ENCODE measurements at places on chromosomes 12 and 14.

- no peak for DNase-seq
Observed at GRCh38 chr14:73625706-73626105, 13.4 kb downstream of the ACOT6 start.

GRCh38 chr12:132888852-132889251 is 1.4 kb upstream of the CHFR start:
- DNase-seq = no peak

DNA sequence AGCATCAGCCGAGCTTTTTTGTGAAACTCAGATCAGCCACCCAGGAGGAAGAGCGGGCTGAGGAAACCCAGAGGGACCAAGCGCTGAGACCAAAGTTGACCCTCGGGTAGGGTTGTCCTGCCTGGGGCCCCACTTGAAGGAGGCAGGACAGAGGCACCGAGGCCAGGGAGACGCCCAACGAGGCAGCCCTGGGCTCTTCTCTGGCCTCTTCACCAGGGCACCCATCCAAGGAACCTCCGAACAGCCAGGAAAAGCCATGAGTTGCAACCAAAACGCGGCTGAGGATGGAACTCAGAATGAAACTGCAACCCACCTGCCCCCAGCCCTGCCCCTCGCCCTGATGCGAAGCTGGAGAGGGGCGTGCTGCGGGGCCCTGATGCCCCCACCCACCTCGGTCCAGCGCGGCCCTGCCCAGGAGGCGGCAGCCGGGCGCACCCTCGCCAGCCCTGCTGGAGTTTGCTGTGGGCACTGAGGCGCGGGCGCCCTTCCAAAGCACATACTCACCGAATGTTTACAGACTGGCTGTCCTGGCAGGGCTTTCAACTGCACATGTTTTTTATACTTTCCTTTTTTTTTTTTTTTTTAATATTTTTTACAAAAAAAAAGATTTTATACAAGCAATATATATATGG is 41.9 kb downstream of the JDP2 start:
- no peak for DNase-seq

GRCh38 chr14:90499908-90500664 is 103.3 kb downstream of the CALM1 start:
- no peak for DNase-seq

DNA sequence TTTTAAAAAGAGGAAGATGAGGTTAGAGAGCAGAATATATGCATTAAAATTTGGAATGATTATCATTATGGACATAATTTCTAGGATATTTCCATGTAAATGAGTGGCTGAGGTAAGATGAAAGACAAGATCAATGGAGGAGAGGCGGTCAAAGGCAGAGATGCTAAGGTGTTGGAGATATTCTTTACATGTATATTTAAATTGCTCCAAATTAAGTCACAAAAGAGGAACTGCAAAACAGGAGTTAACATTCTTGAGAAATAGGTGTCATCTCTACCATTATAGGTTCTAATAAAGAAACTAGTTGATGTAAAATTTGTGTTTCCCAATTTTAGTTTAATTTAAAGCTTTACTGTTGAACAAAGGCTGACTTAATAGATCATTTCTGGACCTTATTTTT is 268.5 kb upstream of the PPFIA2 start:
- DNase-seq = no peak

- DNase-seq = no peak
Observed at GRCh38 chr12:89875225-89875624, 166.6 kb upstream of the ATP2B1 start.

- peak; percentile 86 for DNase-seq
Observed at GRCh38 chr12:64943686-64944085, 119.2 kb downstream of the TBC1D30 start.

GRCh38 chr14:99435327-99435726 is 45.3 kb downstream of the SETD3 start:
- no peak for DNase-seq

DNA sequence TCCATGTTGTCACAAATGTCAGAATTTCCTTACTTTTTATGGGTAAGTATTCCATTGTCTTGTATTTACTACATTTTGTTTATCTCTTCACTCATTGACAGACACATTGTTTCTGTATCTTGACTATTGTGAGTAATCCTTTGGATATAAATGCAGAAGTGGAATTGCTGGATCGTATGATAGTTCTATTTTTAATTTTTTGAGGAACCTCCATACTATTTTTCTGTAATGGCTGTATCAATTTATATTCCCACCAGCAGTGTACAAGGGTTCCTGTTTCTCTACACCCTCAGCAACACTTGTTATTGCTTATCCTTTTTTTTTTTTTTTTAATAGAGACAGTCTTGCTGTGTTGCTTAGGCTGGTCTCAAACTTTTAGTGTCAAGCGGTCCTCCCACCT is 3.5 kb upstream of the KICS2 start:
- no peak for DNase-seq

- no peak for DNase-seq
Observed at GRCh38 chr12:88108021-88108420, 33.9 kb downstream of the CEP290 start.

DNA sequence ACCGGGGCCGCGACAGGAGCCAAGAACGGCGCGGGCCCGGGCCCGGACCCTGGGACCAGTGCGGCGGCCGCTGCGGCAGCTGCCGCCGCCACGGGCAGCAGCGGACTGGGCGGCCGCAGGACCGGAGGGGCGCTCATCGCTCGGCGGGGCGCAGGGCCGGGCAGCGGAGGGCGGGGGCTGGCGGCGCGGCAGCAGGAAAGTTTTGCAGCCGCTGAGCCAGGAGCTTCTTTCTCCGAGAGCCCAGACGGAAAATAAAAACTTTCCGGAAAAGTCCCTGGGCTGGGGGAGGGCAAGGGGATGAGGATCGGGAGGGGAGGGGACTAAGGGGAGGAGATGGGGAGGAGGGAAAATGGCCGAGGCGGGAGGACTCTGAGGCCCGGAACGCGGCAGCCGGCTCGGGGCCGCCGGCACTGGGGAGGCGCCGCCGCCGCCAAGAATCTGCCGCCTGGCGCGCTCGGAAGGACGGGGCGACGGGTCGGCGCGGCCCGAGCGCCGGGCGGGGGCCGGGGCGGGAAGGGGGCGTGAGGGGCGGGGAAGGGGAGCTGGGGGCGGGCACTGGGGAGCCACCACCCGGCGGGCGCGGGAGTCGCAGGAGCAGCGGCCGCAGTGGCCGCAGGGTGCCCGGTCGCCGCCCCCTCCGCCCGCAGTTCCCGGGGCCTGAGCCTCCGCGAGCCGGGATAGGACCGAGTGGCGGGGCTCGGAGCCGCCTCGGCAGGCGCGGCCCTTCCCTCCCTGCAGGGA is at the start of gene PRKD1:
Gene PRKD1, minus strand, starts transcription at position 472 of the 741 bp plus-strand sequence.
- peak; percentile 68 for DNase-seq

GRCh38 chr12:88235183-88235833 is 93.2 kb downstream of the TMTC3 start:
- no peak for DNase-seq

DNA sequence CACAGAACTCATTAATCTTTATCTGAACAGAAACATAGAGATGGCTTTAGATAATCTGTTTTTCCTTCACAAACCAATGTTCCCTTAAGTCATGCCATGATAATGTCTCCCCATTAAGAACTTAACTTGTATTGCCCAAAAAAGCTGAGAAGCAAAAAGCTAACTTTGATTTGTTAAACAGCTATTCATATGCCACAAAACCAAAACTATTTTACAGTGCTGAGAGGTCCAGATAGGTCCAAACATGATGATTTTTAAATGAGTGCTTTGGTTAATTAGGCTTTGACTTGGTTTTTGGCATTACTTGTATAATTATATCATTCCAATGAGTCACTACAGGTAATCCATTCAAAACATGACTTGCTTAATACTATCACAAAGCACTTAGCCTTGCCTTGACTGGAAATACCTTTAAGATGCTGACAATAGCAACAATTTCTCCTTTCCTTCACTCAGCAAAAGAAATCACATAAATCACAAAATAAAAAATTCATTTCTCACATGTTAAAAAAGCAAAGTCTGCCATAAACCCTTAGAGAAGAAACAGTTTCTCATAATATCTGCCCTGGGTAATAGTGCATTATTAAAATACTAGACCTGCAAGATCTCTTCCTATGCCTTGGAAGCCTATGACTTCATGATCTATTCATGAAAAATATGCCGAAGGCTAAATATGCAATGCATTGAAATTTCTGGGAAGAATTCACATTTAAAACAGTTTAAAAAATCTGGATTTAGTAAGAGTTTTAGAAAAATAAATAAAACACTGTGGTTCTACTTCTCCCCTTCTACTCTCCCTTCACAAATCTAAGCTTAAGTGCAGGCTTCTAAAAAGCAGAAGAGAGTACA is 52.0 kb upstream of the SAV1 start:
- no peak for DNase-seq

DNA sequence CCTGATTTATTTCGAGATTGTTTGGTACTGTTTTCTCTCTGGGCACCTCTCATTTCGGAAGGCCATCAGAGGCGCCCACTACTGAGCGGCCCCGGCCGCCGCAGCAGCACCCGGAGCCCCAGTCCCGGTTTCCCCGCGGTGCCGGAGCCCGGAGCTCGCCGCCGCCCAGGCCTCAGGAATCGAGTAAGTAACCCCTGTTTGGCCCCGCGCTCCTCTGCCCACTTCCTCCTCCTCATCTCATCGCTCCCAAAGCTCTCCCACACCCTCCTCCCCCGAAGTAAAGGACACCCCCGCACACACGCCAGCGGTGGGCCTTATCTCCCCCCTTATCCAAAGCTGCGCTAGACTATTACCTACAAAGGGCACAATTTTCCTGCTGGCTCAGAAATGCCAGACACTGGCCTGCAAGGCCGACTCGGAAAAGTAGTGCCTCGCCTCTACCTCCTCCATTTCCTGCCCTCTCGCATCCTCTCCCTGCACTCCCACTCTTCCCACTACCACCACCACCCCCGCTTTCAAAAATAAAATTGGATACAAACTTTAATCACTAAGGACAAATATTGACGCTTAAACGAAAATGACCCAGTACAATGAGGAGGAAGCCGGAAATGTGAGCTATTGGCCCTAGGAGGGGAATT is 637 bp upstream of the FOXG1 start:
- DNase-seq = peak; percentile 21

DNA sequence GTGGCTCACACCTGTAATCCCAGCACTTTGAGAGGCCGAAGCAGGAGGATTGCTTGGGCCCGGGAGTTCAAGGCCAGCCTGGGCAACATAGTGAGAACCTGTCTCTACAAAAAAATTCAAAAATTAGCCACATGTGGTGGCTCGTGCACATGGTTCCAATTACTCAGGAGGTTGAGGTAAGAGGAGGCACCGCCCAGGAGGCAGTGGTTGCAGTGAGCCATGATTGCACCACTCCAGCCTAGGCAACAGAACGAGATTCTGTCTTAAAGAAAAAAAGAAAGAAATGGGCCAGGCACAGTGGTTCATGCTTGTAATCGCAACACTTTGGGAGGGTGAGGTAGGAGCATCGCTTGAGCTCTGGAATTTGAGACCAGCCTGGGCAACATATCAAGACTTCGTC is 33.5 kb downstream of the MAP1LC3B2 start:
- DNase-seq = no peak

DNA sequence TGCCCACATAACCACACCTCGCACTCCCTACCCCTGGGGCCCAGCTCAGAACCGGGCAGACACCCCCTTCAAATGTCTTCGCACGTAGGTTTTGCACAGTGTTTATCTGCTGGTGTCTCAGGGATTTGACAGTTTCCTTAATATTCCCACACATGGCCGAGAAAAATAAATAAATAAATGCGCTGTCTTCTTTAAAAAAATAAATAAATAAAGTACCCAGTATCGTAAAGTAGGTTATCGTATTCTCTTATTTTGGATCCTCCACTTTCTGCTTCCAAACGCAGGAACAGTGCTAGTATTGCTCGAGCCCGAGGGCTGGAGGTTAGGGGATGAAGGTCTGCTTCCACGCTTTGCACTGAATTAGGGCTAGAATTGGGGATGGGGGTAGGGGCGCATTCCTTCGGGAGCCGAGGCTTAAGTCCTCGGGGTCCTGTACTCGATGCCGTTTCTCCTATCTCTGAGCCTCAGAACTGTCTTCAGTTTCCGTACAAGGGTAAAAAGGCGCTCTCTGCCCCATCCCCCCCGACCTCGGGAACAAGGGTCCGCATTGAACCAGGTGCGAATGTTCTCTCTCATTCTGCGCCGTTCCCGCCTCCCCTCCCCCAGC is 710 bp upstream of the FOS start:
- no peak for DNase-seq

DNA sequence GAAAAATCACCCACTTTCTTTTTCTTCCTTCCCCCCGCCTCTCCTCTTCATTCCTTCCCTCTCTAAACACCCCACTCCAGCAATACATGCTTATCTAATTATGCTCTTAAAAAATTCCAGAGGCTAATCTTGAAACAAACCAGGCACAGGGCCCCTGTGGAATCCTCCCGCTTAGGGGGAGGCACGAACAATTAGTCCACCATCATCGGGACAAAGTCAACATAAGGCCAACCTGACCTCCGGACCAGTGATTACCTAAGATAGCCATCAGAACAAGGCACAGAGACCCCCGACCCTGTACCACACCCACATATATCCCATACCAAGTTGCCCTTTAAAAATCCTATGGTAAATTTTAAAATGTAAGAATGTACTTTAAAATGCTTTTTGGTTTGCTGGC is 47.1 kb downstream of the KIF21A start:
- no peak for DNase-seq

DNA sequence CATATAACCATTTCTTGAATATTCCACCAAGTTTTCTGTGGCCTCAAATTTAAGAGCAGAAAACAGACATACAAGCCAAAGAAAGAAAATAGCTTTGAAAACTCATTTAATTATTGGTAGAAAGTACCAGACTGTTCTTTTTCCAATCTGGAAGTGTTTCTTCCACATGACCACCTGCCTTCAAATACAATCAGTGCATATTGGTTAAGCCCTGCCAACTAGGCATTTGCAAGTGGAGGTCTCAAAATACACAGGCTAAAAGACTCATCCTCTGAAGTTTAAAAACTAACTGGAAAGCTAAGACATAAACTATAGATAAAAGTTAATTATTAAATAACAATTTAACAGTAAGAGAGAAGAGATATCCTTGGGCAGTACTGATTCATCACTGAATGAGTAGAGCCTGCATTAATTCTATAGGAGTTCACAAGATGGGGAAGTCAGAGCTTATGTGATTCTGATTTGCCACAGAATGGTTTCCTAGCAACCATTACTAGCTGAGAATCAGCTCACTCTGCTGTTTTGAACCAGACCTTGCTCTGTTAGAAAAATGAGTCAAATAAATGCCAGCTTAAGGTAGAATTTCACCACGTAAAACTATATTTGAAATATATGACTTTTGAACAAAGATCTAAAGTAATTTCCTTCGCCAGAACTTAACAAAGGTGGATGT is 433.8 kb downstream of the FUT8 start:
- no peak for DNase-seq

Measured in SJCRH30 (cell line).